ENCODE measurements at places on chromosomes 12 and 14.

DNA sequence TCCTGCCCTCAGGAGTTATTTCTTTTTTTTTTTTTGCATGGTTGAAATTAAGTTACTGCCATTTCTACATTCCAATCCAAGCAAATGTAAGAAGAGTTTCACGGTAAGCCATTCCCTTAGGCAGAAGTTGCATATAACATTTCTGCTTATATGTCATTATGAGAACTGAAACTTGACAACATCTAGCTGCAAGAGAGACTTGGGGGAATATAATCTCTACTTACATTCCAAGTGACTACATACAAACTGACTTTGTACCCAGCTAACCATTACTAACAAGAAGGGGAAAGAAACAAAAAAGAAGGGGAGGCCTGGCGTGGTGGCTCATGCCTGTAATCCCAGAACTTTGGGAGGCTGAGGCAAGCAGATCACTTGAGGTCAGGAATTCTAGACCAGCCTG is 7.3 kb upstream of the RESF1 start:
- no peak for DNase-seq

DNA sequence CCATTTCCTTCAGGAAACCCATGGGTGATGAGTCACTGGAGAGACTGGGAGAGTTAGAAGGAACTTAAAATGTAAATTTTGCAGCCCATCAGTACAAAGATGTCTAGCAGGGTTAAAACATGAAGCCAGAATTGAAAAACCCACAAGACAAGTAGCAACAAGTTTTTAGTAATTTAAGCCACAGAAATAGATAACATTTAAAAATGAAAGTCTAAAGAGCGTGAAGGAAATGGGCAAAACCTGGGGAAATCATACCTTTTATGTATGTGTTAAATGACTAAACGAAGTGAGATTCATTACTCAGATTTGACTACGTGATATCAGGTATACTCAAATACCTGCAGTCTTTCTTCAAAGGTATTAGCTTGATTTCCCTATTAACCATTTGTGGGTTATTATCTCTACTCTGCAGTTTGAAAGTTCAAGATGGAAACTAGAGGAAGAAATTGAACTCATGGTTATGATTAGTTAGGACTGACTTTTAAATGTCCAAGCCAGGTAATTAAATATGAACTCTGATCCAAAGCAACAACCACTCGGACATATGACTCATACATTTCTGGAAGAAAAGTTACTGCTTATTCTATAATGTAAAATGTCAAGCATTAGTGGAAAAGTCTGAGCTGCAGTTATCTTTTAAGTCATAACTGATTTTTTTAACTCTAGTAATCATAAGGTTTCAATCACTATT is 84.1 kb downstream of the ITPR2 start:
- DNase-seq = peak; percentile 20

- peak; percentile 59 for DNase-seq
Measured at GRCh38 chr14:73741386-73741875, 27.2 kb upstream of the PNMA1 start.

DNA sequence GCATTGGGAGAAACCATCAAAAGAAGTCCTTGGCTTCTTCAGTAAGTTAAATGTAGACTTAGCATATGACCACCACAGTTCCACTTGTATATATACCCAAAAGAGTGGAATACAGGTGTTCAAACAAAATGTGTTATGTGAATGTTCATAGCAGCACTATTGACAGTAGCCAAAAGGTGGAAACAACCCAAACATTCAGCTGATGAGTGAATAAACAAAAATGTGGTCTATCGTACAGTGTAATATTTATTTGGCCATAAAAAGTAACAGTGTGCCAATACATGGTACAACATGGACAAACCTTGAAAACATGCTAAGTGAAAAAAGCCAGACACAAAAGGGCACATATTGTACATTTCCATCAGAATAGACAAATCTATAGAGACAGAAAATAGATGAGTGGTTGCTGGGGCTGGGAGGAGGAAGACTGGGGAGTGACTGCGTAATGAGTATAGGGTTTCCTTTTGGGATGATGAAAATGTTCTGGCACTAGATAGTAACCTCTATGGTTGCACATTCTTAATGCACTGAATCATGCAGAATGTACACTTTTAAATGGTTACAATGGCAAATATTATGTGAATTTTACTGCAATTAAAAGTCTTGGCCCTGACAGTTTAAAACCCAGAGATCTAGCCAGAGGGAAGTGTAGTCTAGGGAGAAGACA is 5.5 kb downstream of the ERP29 start:
- peak; percentile 17 for DNase-seq

DNA sequence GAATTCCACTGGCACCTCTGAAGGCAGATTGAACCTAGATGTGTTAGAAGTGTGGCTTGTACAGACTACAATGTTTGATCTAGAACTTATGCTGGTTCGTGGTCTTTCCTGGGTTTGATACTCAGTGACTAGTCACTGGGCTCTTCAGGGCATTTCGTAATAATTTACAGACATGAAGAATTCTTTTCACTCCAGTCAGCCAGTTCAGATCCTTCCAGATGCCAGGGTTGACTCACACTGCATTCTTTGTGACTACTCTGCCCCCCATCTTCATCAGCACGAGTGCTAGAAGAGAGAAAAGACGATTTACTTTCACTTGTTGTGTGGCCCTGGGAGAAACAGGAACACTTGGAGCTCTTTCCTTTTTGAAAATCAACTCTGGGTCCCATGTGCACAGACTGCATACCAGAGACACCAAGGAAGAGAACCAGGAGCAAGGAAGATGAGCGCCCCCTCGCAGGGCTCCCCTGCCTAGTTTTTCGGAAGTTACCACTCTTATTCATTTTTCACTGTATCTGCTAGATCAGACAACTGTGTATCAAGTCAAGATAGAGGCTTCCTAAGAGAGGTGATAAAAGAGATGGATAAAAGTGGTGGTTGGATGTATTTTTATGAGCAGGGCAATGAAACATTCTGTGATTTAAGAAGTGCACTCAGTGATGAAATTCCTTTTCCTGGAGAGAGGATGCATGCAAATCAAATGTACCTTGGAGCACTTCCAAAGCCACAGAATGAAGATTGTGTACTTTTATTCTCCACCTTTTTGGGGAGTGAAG is 33.5 kb upstream of the EVL start:
- peak; percentile 94 for DNase-seq

GRCh38 chr14:100487304-100487703 is 99.9 kb downstream of the BEGAIN start:
- DNase-seq = no peak

- peak; percentile 78 for DNase-seq
Measured at GRCh38 chr12:50302686-50303085, 19.4 kb upstream of the LIMA1 start.

- no peak for DNase-seq
Measured at GRCh38 chr12:3336606-3337311, 154.2 kb upstream of the PRMT8 start.

DNA sequence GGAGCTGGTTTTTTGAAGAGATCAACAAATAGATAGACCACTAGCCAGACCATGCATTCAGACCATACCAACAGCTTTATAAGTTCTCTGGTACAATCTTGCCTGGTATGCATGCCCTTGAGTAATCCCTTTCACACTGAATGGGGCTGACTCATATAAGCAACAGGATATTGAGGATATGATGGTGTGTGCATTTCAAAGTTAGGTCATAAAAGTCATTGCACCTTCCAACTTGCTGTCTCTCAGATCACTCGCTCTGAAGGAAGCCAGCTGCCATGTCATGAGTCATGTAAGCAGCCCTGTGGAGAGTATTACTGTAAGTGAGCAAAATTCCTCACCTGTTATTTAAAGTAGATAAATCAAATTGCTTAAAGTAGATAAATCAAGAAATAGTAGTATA is 45.0 kb upstream of the OR6J1 start:
- DNase-seq = peak; percentile 66

- peak; percentile 72 for DNase-seq
Measured at GRCh38 chr12:102567031-102567985, 86.9 kb upstream of the IGF1 start.

DNA sequence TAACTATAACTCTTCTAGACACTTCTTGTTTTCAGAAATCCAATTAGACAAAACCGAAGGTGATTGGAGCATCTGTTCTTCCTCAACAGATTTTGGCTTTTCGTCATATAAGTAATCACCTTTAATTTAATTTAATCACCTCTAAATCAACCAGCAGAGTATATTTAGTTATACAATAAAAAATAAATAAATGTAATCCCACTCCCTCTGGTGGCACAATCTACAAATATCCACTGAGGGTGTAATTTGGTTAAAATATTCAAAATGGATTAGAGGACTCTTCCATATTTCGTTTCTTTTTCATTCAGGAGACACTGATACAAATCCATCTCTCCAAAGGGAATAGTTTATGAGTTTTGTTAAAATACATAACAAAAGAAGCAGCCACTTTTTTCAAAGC is 18.3 kb upstream of the SLC35F4 start:
- no peak for DNase-seq

DNA sequence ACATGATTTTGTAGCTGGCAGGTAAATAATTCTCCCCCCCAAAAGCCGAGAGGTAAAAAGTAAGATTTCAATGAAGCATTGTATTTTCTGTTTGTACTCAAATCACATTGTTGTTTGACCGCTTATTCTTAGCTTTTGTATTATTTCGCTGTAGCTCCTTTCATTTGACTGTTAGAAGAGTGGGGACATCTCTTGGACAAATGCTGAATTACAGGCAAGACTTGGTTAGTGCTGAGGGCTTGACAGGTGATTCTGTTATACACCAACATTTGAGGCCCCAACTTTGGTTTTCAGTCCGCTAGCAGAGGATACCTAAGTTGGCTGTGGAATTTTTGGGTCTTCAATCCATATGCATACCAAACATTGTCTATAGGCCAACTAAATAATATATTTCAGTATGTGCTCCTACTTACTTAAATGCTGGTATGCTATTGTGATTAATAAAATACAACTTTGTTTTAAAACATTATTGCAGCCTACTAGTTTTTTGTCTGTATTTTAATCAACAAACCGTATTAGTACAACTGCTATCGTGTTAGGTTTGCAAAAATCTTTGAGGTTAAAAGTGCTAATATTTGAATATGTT is 102.2 kb downstream of the ERC1 start:
- DNase-seq = peak; percentile 50

- DNase-seq = no peak
Measured at GRCh38 chr12:46149079-46149464, 119.8 kb downstream of the SLC38A1 start.

GRCh38 chr14:24837280-24838046 is 203.5 kb upstream of the GZMB start:
- DNase-seq = peak; percentile 83

DNA sequence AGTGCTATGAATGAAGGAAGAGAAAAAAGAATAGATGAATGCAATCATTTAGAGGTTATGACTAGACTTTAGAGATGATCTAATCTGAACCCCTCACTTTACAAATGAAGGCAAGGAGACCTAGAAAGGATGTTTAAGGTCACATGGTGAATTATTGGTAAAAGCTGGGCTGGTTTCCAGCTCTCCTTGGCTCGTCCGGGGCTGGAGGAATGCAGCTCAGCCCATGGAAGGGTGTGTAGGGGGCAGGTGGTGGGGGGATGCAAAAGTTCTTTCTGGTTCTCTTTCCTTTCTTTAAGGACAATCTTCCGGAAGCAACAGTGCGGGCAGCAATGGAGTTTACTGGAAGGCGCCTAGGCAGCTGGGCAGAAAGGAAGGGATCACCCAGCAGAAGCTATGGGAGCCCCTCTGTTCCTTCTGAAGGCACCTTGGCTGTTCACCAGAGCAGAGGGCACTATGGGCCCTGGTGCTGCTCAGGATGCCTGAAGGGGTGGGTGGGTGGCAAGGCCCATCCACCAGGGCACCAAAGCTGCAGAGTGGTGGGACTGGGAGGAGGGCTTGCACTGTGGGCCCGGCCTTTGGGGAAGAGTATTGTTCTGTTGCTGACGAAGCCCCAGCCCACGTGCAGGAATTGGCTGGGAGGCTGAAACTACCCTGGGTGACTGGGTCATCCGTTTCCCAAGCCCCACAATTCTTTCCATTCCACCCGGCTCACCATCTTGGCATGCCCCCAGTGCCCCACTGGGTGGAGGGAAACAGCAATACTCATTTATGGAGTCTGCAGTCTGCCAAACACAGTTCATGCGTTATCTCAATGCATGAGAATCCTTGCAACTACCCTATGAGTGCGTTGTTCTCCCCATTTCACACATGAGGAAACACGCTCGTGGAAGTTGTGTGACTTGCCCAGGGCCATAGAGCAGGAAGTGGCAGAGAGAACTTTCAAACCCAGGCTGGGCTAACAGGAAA is 78.2 kb downstream of the IRF2BPL start:
- DNase-seq = peak; percentile 52

DNA sequence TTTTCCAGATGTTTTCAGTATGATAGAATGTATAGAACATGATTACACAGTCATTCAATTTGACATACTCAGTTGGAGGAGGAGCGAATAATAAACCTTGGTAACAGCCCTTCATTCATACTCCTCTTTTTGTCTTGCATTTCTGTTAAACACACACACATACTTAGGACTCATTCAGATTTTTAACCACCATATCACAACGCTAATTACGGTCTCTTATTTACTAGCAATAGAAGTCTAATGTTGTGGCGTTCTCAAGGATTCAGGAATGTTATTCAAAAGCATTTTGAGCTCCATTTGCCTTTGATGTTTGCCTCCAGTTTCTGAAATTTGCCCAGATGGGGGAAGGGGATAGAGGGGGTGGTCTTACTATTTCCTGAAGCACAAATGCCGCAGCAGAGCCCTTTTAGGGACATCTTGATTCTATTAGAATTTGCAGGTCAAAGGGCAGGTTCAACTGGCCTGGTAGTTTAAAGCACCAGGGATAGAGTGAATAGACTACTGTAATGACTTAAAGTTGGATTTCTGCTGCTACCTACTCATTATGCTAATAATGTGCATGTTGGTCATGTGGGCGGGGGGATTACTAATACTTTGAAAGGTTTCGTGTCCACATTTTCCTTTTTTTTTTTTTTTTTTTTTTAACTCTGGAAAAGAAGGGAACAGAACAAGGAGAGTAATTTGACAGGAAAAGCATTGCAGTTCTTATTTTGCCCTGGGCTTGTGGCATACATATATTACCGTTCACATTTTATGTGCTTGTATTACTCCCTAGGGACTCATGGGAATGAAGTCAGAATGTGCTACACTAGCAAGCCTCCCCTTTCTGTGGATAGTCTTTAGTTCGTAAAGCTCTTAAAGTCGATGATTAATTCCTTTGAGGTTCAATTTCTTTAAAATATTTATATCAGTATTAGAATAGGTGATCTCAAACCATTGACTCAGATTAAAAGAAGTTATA is 226.8 kb downstream of the FBXL14 start:
- no peak for DNase-seq

- no peak for DNase-seq
Measured at GRCh38 chr12:59895166-59895775, 299.4 kb downstream of the SLC16A7 start.

GRCh38 chr12:27246774-27247173 is 2.7 kb downstream of the STK38L start:
- no peak for DNase-seq

- peak; percentile 9 for DNase-seq
Measured at GRCh38 chr12:11863988-11864387, 206.8 kb upstream of the BCL2L14 start.

- DNase-seq = no peak
Measured at GRCh38 chr14:104513641-104514046, 65.9 kb upstream of the C14orf180 start.

DNA sequence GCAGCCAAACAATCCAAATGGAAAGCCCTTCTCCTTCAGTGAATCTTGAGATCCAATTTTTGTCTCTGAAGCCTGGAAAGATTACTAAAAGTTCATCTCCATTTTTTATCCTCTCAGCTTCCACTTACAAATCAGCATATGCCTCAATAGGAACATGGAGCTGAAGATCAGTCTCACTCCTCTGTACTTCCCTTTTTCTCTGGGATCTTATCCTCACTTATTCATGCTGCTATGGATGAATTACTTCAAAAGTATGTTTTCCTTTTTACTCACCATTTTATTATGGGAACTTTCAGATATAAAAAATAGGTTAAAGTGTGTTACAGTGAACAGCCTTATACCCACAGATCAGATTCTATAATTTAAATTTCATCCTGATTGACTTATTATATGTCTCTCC is 14.4 kb upstream of the NTF3 start:
- no peak for DNase-seq
